Stimulated activated CD4-positive, alpha-beta T cell treated with anti-CD3 and anti-CD28 coated beads, TNF-alpha, amount 100 ng/mL, for 4 hours (primary cell): ENCODE measurements at places on chromosomes 16 and 17.

DNA sequence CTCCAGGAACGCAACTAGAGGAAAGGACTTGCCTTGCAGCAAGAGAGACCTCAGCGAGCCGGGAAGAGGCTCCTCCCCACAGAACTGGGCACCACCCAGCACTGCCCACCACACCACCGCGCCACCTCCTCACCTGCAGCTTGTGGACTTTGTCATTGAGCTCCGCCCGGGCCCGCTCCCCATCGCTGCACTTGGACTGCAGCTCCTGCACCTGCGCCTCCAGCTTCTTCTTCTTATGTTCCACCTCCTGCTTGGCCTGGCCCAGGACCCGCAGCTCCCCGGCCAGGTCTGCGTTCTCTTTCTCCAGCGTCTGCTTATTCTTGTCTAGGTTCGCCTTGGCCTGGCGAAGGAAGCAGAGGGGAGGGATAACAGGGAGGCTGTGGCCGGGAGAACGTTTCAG lies 76.7 kb downstream of the NDE1 start:
- no peak for DNase-seq

GRCh38 chr17:45411348-45412105 lies 21.1 kb downstream of the ARHGAP27 start:
- no peak for DNase-seq

DNA sequence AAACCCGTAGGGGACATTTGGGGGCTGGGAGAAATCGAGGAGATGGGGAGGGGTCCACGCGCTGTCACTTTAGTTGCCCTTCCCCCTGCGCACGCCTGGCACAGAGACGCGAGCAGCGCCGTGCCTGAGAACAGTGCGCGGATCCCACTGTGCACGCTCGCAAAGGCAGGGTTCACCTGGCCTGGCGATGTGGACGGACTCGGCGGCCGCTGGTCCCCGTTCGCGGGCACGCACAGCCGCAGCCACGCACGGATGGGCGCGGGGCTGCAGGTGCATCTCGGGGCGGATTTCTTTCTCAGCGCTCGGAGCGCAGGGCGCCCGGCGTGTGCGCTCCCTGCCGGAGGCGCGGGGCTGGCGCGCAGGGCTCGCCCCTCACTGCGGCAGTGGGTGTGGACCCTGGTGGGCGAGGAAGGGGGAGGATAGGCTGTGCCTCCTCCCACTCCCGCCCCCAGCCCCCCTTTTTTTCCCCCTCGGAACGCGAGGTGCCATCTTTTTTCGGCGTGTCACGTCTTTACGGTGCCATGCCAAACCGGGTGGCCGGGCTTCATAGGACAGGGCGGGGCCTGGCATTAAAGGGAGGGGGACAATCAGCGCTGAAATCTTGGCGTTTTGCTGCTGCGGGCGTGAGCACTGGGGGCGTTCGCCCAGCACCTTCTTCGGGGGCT lies 1.1 kb downstream of the MAPT start:
- DNase-seq, result no peak

DNA sequence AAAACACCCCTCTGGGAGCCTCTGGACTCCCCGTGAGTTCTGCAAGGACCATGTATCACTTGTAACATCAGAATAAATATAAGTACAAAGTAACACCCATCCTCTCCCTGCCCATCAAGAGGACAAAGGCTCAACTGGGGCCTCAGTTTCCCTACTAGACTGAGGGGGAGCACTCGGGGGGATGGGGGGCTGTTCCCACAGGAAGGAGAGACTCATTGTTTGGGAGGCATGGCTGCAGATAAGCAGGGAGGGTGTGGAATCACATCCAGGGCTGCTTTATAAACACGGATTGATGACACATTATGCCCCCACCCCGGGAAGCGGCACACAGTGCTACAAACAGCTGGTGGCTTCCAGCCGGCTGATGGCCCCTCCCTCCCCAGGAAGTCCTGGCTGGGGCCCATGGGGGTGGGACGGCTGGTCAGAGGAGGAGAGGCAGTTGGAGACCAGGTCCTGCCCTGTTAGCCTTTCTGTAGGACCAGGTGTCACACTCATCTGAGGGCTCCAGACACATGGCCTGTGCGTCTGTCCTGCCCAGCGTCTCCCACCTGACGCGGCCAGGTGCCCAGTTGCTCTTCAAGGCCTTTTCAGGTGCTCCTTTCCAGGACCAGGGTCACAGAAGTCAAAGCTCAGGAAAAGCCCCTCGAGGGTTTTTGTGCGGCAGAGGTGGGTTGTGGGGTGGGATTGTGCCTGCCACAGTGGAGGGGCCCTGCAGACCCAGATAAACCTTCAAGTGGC lies 1.3 kb upstream of the MPG start:
- no peak for DNase-seq
